ENCODE measurements at places on chromosomes 4 and X.

- DNase-seq, result no peak
Observed at GRCh38 chr4:152424396-152424795, 111.5 kb downstream of the FBXW7 start.

- no peak for DNase-seq
Observed at GRCh38 chr4:127783026-127783769, 1.1 kb downstream of the HSPA4L start.

DNA sequence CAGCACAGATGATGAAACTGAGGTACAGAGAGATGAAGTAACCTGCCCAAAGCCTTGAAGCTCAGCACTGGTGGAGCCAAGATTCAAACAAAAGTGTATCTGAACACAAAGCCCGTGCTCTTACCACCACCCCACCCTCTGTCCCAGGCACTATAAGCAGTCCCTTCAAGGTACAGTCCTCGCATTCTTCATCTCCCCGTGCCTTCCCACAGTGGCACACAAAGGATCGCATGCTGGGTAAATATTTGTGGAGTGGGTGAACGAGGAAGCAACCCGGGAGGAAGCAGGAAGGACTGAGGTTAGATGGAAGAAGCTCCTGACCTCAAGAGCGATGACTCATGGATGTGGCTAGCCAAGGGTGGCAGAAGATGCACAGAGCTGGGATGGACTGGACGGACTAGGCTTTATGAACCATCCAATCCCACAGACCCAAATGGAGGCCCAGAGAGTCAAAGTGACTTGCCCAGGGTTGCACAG, 18.4 kb downstream of the IQSEC2 start:
- DNase-seq, result no peak

GRCh38 chr4:7173841-7174449, 18.4 kb upstream of the SORCS2 start:
- no peak for DNase-seq

- no peak for DNase-seq
Observed at GRCh38 chr4:185838104-185838452, 26.1 kb upstream of the SORBS2 start.

- peak; percentile 48 for DNase-seq
Observed at GRCh38 chr4:110034026-110034393, 121.3 kb downstream of the EGF start.

DNA sequence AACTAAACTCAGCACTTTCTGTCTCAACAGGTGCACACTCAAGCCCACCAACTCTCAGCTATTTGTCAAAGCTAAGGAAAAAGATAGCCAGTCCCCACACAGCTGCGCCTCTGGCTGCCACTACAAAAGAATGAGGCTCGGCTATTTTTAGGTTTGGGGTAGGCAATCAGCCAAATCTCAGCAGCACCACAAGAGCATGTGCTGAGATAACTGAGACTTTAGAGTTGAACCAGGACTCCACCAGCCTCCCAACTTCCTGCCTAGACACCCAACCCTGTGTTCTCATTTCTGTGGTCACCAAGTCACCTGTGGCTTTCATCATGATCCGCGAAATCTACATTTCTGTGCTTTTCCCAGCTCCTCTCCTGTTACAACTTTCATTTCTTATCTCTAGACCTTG, 28.0 kb downstream of the DMD start:
- DNase-seq, result no peak

DNA sequence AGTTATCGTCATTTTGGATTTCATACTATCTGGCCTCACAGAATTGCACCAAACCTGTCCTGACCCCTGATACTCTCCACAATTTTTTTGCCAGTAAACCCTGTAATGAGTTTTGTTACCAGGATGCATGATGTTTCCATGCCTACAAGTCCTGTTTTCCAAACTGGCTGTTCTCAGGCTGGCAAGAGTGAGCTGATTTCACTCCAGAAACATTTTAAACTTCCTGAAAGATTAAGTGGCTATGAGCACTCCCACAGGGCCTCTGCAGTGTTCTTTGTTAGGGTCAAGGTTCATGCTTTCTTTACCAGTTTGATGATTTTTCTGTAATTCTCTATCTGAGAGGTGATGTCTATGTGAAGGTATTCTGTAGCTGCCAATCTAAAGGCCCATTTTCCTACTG, 31.7 kb upstream of the PDLIM3 start:
- DNase-seq, result no peak

DNA sequence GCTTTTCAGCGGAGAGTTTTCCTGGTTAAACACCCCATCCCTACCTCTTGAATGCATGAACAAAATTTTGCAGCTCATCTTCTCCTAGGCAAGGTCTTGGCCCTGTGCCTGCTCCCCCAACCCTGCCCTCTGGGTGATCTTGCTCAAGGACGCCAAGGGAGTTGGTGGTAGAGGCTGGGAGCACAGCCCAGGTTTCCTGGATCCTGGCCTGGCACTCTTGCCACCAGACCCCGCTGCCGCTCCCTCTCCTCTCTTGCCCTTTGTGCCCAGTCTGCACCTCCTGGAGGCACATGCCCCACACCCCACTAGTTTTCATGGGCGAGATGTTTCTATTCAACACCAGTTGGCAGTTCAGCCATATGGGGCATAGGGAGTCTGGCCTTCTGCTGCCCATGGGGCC, 37.3 kb downstream of the TSC22D3 start:
- no peak for DNase-seq

- DNase-seq, result no peak
Observed at GRCh38 chrX:38277802-38278201, 49.5 kb downstream of the RPGR start.

- no peak for DNase-seq
Observed at GRCh38 chrX:40402831-40403533, 177.8 kb upstream of the ATP6AP2 start.

DNA sequence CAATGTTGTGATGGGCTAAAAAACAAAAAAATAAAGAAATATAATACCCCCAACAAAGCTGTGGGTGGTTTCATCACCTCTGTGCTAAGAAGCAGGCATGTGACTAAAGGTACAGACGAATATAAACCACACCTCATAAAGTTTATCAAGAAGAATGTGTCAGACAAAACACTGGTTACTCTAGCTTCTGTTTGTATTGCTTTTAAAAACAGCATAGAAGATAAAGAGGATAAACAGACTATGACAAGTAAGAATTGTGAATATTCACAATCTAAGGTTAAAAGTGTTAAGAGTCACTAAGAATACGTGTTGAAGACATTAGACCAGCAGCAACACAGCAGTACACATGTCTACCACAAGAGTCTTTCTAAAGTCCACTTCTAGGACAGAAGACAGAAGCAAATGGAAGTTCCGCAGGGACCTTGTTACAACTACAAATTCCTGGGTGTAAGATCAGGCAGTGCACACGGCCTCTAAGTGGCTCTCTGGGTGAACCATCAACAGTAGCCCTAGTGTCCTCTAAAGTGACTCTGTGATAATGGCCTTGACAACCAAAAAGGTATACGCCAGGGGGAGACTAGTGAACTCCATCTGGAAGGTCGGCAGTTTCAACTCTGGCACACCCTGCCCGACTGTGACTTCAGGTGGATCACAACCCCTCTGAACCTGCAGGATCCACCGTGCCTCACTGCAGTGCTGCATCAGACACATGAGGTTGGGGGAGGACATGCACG, 8.3 kb upstream of the FGFBP2 start:
- DNase-seq, result no peak

- DNase-seq, result no peak
Observed at GRCh38 chr4:6020613-6021012, 2.4 kb upstream of the C4orf50 start.

DNA sequence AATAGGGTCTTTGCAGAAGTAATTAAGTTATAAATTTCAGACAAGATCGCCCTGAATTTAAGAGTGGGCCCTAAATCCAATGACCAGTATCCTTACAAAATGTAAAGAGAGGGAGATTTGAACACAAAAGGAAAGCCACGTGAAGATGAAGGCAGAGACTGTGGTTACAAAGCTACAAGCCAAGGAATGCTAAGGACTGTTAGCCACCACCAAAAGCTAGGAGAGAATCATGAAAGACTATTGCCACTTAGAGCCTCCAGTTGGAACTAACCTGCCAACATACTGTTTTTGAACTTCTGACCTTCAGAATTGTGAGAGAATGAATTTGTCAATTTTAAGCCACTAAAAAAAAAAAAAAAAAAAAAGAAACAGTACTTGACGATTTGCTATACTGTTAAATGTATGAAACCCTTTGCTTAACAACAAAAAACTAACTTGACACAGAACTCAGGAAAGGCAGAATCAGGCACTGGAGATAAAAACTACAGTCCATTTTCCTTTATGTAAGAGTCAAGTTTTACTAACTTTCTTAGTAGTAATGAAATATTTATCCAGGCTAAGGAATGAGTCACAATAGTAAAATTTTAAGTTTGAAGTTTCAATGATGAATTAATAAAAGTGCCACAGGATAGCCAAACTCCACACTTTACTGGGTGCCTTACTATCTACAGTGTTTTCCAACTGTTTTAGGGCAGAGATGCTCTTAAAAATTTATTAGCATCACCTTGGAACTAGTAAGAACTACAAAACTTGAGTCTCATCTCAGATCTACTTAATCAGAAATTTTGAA, 25.1 kb downstream of the DHX15 start:
- no peak for DNase-seq

- DNase-seq, result no peak
Observed at GRCh38 chrX:124242131-124242530, 90.3 kb upstream of the TEX13D start.

- DNase-seq, result no peak
Observed at GRCh38 chr4:8736090-8736825, 135.4 kb downstream of the HMX1 start.

DNA sequence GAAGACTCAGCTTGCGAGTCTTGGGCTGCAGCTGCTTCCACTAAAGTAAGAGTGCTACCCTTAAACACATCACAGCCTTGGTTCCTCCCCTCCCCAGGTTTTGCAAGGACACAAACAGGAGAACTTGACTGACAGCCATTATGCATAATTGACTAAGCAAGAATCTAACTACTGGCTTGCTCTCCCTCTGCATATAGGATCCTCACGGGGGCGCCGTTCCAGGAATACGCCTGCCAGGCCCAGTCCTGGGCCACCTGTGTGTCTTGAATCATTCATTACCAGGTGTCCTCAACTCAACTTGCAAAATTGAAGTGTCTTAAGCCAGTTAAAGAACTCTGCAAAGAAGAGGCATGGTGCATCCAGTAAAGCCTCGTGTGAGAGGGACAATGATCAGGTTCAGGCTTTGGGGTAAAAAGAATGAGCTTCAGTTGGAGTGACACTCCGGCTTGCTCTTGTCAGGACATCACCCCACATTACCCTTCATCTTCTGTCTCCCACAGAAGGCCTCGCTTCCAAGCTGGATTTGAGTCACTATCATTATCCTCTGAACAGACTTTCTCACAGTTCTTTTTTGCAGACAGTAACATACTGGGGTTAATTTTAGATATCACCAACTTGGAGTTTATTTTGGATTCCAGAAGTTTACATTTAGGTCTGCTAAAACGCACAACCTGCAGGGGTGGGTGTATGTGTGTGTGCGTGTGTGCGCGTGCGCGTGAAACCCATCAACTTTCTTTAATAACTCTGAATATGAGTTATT, 273.5 kb upstream of the HS3ST1 start:
- no peak for DNase-seq

DNA sequence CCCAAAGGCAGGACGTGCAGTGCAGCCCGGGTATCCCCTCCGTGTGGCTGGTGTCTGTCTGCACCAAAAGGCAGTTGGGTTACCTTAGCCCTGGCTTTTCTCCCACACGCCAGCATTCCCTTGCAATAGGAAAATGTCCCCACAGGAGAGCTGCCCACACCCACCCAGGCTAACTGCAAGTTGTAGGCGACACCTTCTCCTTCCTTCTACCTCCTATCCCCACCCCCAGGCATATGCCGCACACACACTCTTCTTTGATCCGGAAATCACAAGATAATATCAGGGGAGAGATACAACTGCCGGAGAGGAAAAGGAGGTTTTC, 444 bp upstream of the APBB2 start:
- DNase-seq, result no peak

- no peak for DNase-seq
Observed at GRCh38 chrX:18906286-18906685, 77.6 kb downstream of the PHKA2 start.

GRCh38 chrX:120672389-120672788, 42.5 kb upstream of the C1GALT1C1 start:
- no peak for DNase-seq

GRCh38 chr4:26583538-26583864, 383 bp upstream of the TBC1D19 start:
- DNase-seq, result peak; percentile 46

DNA sequence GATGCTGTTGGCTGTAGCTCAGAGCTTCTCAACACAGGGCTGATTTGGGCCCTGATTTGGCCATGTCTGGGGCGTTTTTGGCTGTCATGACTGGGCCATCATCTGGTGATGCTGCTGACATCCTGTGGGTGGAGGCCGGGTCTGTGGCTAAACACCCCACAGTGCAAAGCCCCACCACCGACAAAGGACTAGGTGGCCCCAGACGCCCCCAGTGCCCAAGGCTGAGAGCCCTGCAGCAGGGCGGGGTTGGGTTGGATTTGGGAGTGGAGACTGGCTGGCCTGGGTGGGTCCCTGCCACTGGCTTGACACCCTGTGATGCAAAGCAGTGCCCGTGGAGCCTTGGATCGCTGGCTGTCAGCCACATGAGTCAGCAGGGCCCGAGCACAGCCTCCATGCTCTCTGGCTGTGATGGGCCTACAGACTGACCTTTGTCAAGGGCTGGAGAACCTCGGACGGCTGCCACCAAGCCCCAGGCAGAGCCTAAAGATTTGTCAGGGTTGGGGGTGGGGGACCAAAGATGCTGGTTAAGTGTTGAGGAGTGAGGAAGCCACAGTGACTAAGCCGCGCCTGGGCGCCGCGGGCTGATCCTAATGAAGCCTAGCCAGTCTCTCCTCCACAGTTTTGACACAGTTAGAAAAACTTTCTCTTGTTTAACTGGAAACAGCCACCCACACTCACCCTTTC, 28.3 kb downstream of the CYTL1 start:
- DNase-seq, result no peak

- DNase-seq, result no peak
Observed at GRCh38 chr4:7020856-7021255, 22.3 kb upstream of the TADA2B start.

GRCh38 chr4:176002007-176002613, 63.5 kb upstream of the WDR17 start:
- peak; percentile 68 for DNase-seq

DNA sequence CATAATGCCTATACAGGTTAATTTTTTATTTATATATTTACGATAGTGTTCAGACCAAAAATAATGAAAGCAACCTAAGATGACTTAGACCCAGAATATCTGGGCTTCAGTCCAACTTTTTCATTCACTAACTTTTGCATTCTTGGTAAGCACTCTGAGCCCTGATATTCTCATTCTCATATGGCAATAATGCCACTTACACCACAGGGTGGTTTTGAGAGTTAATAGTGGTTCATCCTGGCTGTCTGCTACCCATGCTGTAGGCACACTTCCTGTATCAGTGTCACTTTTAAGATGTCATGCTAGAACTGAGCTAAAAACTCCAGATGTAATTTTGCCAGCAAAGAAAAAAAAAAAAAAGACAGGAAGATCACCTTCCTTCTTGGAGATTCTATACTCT, 508.7 kb upstream of the FMR1 start:
- DNase-seq, result no peak

GRCh38 chrX:8684201-8684965, 47.6 kb downstream of the ANOS1 start:
- no peak for DNase-seq

- DNase-seq, result no peak
Observed at GRCh38 chr4:151169223-151169622, 69.8 kb downstream of the RPS3A start.

Data from GM13977 (cell line).